Left renal cortex interstitium (tissue), 4 donors: ENCODE measurements at places on chromosomes 2 and 18. TPM values are rescaled to one million over a fixed set of nuclear protein-coding genes. Genes with fewer than 3 reads are reported as not detected.

DSG4 gene
- polyA plus RNA-seq = 0.03 TPM

MC2R gene
- not detected for polyA plus RNA-seq

ANKRD30BL gene
- polyA plus RNA-seq = 1.4 TPM

IL36B gene
- not detected for polyA plus RNA-seq

- DNase-seq = no peak
These were observed 56.8 kb downstream of the SH3BP4 start for GRCh38 chr2:235008584-235009044.

DNA sequence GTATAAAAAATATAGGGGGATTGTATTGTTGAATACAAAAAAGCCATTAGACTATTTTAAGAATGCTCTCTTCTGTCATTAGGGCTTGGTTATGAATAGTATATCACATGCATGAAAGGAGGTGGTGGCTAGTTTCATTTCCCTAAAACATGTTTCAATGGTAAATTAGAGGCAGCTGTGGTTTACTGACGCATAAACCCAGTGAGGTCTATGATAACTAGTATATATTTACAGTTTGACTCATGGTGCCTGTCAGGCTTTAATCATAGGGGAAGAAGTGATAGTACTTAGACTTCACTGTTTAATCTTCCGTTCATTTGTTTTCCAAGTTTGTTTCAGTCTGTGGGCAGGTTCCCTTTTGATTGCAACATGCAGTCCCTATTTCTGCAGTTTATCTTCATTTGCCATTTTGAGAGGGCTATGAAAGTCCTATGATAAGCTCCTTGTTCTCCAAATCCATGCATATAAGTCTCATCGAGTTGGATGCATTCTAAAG lies 55.1 kb upstream of the MAP4K3 start:
- no peak for DNase-seq

GRCh38 chr2:69166812-69167468 lies 154.0 kb downstream of the ANTXR1 start:
- DNase-seq = no peak
